ENCODE measurements at places on chromosomes 4 and X. TPM values are rescaled to one million over a fixed set of nuclear protein-coding genes. Genes with fewer than 3 reads are reported as not detected.

DNA sequence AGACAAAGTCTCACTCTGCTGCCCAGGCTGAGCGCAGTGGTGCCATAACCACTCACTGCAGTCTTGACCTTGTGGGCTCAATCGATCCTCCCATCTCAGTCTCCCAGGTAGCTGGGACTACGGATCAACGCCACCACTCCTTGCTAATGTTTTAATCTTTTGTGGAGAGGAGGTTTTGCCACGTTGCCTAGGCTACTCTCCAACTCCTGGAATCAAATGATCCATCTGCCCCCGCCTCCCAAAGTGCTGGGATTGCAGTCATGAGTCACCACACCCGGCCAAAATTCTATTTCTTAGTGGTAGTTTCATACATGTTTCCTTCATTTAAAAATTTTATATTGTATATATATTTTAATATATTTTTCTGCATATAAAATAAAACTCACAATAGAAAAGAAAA lies 125.8 kb upstream of the CLNK start:
- no peak for DNase-seq

- no peak for DNase-seq
These were observed 495.2 kb downstream of the NLGN4X start for GRCh38 chrX:5733501-5733900.

GRCh38 chrX:11050013-11050412 lies 61.1 kb upstream of the HCCS start:
- no peak for DNase-seq

RAB41 gene
- polyA plus RNA-seq = not detected

- DNase-seq = peak; percentile 14
These were observed 356.5 kb downstream of the PDGFC start for GRCh38 chr4:156615066-156615531.

GRCh38 chr4:87007528-87008446 lies 73.0 kb downstream of the AFF1 start:
- peak; percentile 85 for DNase-seq

DNA sequence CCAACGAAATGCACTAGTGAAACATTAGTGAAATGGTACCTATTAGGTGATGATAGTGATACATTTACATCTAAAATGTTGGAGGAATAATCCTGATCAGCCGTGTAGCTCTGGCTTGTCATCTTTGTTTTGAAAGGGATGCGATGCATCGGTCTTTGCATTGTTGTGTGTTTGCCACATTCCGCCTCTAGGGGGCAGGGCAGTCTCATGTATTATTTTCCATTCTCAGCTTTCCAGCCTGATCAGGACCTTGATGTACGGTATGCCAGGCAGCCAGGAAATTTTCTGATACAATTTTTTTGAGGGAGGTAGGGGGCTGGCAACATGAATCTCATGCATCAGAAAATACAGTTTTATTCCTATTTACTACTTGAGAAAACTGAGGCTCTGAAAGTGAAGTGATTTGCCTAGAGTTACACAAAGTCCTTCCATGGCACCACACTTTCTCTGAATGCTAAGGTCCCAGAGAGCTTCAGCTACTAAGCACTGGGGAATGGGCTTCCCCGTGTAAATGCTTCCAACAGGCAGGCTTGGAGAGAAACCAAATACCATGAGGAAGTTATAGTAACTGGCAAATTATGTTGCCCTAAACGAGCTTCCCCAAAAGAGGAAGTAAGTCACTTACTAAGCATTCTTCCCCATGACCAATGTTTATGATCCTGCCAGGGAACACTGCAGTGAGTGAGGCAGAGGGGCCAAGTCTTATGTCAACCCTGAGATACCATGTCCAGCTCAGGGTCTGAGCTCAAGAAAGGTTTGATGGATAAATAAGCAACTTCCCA lies 31.8 kb upstream of the IQSEC2 start:
- DNase-seq = peak; percentile 63

DNA sequence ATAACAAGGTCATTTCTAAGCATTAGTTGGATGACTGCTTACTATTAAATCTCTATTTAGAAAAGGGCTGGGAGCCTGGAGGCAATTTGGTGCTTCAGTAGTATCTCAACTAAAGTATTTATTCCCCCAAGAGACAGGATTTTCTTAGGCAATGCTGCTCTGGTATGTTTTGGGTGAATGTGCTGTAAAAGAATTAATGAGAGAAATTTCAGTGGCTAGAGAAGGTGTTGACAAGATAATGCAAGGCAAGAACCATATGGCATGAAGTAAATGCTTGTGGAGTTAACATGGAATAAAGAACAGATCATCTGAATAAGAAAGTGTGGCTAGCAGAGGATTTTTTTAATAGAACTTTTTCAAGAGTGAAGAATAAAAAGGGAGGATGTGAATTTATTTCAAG lies 3.9 kb downstream of the CYP2U1 start:
- DNase-seq = no peak

GRCh38 chrX:17390419-17390850 lies 15.4 kb downstream of the NHS start:
- peak; percentile 65 for DNase-seq

- no peak for DNase-seq
These were observed 43.1 kb downstream of the CXXC4 start for GRCh38 chr4:104451573-104451972.

DNA sequence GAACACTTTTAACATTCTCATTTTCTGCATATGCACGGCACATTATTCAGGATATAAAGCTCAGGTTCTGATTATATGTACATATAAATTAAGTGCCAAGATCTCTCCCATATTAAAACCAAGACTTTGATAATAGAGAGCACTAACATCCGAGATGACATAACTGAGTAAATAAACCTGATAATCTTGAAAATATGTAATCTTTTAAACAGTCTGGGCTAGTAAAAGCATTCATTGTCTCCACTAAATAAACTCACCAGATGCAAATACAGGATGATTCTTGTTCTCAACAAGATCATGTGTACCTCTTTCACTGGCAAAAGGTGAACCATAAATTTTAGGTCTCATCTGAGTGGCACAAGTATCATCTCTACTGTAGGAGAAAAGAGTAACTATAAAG lies 942.2 kb downstream of the TRAM1L1 start:
- no peak for DNase-seq

CXCL11 gene
- polyA plus RNA-seq = 1.6 TPM

- DNase-seq = no peak
These were observed 326.9 kb downstream of the NAF1 start for GRCh38 chr4:162839814-162840213.

DNA sequence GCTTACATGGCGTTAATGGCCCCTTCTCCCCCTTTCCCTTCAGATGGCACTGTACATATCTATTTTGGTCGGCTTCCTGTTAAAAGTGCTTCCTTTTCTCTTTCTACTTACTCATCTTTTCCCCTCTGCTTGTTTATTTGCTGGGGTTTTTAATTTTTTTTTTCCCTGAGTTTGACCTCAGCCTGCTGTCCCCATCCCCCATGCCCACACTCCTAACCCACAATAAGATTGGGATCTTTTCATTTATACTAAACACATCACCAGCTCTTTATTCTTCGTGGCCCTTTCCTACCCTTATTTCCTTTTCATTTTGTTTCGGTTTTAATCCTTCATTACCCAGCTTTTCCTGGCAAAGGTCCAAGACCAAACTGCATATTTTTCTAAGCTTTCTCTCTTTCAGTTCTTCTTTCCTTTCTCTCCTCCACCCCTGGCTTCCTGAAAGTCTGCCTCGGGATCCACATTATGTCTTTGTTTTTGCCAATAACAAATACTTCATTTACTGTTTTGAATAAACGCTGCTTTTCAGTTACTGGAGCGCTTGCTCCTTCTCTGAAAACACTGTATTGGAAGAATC lies 152.0 kb upstream of the USP9X start:
- DNase-seq = no peak

GRCh38 chrX:49829016-49829415 lies at the start of gene PAGE4:
TSS of gene PAGE4 (plus strand) at chrX:49829303. CDS start at chrX:49830429, 1,126 bp downstream.
- DNase-seq = no peak

- DNase-seq = peak; percentile 92
These were observed 37.0 kb upstream of the ATP6AP2 start for GRCh38 chrX:40543661-40544328.

FSTL5 gene
- polyA plus RNA-seq = not detected

AKAP14 gene
- 10.4 TPM for polyA plus RNA-seq

GRCh38 chr4:55561889-55562288 lies 15.2 kb upstream of the CLOCK start:
- DNase-seq = no peak

DNA sequence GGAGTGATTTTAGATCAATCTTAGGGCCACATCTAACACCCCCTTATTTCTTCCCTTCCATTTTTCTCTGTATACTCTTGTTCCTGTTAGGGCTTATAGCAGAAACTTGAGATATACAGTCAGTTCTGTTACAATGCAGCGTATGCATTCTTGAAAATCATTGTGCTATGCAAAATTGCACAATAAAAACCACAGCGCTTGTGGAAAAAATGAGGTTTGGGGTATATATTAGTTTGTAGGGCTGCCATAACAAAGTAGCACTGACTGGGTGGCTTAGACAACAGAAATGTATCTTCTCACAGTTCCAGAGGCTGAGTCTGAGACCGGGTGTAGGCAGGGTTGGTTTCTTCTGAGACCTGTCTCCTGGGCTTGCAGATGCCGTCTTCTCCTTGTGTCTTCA lies 59.0 kb downstream of the WWC2 start:
- no peak for DNase-seq

TEX13D gene
- 0.04 TPM for polyA plus RNA-seq

GRCh38 chrX:39773150-39773549 lies 324.6 kb downstream of the BCOR start:
- no peak for DNase-seq

- DNase-seq = no peak
These were observed 106.9 kb upstream of the DCAF12L2 start for GRCh38 chrX:126272795-126273497.

SYP gene
- 5.1 TPM for polyA plus RNA-seq

- no peak for DNase-seq
These were observed 234.3 kb downstream of the HS3ST1 start for GRCh38 chr4:11194431-11194830.

DNA sequence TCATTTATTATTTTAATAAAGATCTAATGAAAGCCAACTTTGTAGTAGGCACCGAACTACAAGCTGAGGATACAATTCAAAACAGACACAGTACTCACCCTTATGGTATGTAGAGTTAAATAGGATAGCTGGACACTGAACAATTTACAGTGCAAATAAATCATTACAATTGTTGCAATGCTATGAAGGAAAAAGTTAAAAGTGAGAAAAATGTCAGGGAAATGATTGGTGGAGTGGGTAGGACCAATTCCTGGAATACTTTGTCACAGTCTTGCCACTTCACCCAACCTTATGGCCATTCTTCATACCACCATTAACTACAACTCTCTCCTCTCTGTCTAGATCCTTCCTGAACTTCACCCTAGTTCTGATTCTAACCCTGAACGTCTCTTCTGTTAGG lies 70.1 kb upstream of the CCSER1 start:
- DNase-seq = no peak

DNA sequence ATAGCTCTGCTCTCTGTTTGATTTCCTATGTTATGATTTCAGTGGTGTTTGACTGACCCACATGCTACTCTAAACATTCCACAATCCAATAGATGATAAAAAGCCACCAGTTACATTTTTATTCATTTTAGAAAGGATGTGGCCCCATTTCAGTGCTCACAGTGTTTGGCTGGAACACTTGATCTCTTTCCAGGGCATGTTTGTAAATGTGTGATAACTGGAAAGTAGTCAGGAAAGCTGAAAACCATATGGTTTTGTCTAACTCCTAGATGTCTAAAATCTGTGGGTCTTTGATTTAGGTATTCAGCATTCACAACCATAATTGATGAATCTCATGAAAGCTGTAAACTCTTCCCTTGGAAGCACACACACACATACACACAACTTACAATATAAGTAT lies 904.9 kb upstream of the AGA start:
- peak; percentile 94 for DNase-seq

NAA11 gene
- not detected for polyA plus RNA-seq

RS1 gene
- polyA plus RNA-seq = 3.5 TPM

DNA sequence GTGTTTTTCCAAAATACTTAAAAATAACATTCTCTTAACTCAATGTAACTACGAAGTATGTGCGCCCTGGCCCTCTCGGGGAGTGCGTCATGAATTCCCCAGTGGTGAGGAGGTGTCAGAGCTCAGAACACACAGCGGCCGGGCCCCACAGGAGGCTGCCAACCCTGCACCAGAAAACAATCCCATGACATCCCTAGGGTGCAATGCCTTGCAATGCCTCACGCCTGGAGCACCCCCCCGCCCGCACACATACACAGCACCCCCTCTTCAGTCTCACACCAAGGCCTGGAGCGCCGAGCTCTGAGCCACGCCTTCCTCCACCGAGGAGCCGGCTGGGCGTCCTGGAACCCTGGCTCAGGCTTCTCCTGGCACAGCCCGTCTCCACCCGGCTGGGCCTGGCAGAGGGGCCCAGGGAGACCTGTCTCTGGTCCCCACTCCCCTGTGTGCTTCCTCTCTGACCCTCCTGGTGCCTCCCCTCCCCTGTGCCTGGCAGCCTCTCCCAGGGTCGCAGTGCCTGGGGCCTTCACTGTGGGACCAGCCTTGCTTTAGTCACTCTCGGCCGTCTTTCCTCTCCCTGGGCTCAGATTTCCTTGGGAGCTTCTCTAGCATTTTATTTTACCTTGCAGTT lies 108.2 kb upstream of the ADRA2C start:
- DNase-seq = peak; percentile 21

SPARCL1 gene
- polyA plus RNA-seq = 486 TPM

GRCh38 chr4:108834166-108834834 lies 71.4 kb upstream of the ETNPPL start:
- DNase-seq = no peak

DNA sequence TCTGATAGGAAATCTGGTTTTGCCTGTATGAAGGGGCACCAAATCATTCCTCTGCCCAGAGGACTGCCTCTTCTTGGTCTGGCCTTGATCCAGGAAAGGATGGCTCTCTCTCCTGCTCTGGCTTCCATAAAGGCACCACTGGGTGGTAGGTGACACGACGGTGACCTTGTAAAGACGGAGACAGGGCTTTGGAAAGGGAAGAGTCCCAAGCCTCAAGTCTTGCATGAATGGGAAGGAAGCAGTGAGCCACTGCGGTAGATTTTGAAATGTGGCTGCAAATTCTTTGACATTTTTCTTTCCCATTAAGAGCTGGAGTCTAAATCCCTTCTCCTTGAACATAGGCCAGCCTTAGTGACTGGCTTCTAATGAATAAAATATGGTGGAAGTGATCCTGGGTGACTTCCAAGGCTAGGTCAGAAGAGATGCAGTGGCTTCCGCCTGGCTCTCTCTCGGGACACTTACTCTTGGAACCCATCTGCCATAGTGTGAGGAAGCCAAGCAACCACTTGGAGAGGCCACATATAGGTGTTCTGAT lies 347.4 kb downstream of the BCOR start:
- DNase-seq = no peak

GRCh38 chr4:173585876-173586572 lies 56.0 kb upstream of the HAND2 start:
- no peak for DNase-seq

- no peak for DNase-seq
These were observed 90.8 kb upstream of the PAK3 start for GRCh38 chrX:111005166-111005565.

- DNase-seq = no peak
These were observed 762.0 kb upstream of the MAGEB2 start for GRCh38 chrX:29453333-29453732.

Data from lung (tissue), 17 donors.